IMR-90 (cell line): ENCODE measurements at places on chromosomes 1 and 21.

DNA sequence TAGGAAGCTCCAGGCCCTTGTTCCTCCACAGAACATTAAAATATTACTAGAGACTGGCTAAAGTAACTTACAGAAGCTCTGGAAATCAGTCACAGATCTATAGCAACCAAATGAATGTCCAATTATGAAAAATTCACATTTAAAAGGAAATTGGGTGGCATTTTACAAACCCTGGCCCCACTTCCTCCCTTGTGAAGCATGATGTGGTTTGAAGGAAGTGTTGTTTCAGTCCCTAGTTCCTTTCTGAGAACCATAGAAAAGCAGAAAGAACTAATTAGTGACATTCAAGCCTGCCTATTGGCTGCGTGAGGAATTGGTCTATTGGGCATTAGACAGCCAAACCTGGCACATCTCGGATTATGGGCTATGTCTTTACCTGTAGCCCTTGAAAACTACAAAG, 649.7 kb upstream of the NEGR1 start:
- no peak for DNase-seq

DNA sequence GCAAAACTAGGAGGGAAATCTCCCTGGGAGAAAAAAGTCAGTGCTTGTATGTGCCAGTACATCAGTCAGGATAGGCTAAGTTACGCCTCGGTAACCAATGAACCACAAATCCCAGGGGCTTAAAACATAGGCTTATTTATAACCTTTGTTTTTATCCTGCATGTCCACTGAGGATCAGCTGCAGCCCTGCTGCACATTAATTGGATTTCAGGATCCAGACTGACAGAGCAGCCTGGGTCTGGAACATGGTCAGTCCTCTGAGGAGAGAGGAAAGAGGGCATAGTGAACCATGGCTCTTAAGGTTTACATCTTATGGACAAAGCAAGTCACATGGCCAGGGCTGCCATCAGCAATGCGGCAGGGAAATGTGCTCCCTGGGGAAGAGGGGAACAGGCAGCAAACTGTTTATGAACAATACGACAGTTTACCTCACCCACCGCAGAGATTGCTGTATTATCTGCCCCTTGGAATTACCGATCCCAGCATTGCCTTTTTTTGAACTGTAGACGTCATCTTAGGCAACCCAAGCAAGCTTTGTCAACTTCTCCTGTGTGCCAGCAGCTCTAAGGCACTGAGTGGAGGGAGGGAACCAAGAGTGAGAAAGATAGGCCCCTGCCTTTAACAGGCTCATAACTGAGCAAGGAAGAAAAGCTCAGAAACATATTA, 9.1 kb upstream of the SPRR4 start:
- no peak for DNase-seq

DNA sequence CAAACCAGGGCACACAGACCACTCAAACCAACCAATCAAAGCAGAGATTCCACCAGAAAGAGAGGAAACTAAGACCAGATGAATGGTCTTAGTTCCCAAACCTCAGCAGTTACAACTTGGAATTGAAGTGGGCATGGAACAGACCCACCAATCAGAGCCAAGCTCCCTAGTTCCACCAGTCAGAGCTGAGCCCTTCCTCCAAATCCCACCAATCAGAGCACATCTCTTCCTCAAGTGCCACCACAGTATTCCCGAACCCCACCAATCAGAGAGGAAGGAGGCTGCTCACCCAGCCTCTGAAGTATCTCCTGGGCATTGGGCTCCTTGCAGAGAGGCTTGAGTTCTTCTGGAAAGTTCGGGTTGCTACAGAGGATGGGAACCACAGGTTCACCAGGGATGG, 1.4 kb downstream of the GUCA2A start:
- no peak for DNase-seq

DNA sequence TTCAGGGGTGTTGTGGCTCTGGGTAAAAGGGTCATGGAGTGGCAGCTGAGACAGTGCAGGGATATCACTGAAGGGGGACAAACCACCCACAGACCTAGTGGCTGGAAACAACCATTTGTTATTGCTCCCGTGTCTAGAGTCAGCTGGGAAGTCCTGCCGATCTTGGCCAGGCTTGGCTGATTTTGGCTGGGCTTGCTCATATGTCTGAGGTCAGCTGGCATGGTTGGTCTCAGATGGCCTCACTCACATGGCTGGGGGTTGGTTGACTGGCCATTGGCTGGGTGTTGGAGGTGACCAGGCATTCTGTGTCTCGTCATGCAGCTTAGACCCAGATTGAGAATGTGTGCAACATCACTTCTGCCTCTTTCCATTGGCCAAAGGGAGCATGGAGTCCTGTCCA, 203.8 kb upstream of the POU3F1 start:
- no peak for DNase-seq

- no peak for DNase-seq
These were observed 136.0 kb downstream of the SNX7 start for GRCh38 chr1:98797506-98797905.

DNA sequence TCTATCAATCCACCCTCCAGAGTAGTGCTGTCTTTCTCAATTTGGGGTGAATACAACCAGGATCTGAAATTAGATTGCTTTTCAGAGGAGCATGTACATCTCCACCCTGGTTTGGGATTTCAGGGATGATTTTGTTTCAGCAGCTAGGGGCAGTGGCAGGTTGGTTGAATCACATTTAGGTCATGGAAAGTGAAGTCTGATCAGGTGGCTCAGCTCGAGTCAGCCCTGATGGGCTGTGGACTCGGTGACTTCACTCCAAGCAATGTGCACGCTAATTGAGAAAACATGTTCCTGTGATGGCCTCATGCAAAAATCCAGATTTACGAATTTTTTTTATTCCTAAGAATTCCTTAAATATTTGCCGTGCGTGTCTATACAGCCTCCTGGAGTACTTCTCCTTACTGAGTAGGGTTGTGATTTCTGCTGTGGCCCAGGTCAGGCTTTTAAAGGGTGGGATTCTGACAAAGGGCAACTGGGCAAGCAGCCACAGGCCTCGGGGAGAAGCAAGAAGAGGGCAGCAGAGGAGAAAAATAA, 7.5 kb downstream of the NGF start:
- DNase-seq = peak; percentile 96

DNA sequence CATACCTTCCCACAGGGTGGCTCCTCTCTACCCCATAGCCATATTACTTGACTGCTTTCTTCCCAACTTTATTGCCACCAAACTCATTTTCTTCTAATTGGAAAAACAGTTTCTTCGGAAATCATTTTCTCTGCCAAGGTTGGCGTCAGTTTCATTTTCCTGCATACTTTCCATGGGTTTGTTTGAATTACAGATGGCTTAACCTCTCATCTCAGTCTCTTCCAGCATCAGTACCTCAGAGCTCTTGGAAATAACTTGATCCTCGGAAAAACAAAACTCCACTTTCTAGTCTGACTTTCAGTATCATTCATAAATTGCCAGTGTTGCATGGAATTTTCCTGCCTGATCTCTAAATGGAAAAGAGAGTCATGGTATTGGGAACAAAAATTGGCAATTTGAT, 20.3 kb upstream of the PRDM2 start:
- no peak for DNase-seq

- peak; percentile 57 for DNase-seq
These were observed 26.1 kb upstream of the ZNF697 start for GRCh38 chr1:119674111-119674526.

DNA sequence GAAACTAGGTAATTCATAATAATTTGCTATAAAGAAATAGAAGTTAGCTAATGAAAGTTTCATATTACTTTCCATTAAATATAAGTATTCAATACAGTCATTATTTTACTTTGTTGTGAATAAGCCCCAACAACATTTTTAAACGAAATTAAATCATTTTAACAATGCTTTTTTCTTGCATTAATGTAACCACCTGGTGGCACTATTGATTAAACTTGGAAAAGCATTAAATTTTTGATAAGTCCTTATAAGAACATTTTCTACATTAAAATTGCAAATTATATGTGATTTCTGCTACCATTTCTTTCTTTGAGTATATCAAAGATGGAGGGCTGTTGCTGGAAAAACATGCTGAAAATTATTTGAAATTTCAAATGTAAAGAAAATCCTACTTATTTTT, 918.8 kb upstream of the TMPRSS15 start:
- DNase-seq = no peak

DNA sequence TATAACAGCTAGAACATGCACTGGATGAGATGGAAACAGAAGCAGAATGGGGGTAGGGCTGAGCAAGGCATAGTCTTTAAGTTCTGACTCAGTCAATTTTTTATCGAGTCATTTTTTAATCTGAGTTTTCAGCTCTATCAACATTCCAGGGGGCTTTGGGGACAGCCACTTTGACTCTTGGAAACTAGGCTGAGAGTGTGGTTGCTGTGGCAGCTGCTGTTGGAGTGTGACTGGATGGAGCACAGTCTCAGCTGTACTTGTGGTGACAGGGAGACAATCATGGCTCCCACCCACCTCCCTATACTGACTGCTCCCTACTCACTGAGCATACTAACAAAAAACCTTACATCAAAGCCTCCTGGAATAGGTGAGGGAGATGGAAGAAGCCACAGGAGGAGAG, 25.0 kb downstream of the GJA5 start:
- DNase-seq = no peak

GRCh38 chr1:41404308-41404761, 43.1 kb downstream of the FOXO6 start:
- no peak for DNase-seq

DNA sequence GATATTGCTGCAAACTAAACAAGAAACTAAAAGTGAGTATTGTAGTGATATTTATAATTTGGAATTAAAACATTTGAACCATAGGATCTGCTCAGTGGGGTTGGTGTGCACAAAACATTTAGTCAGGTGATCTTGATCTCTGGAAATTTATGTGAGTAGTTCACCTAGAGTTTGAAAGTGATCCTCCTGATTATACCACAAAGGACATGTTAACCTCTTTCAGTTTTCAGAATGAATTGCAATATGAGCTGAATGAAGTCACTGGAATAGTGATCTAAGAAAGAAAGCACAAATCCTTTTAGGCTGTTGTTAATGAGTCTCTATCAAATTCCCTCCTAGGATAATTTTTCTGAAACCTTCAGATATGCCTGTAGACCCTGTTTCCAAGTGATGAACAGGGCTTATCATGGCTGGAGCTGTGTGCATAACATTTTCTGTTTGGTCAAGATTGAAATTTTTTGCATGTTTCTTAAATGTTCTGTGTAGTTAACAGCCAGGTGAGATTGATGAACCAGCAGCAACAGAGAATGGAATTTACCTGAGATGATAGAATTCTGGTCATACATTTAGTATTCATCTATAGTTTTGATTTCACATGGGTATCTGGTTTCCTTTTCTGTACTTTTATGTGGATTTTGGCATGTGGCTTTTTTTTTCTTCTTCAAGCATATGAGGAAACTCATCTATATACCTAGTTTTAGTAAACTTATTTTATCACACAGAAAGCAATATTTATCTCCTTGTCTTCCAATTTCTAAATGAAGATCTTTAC, 25.5 kb downstream of the CDC14A start:
- no peak for DNase-seq

- DNase-seq = no peak
These were observed 4.9 kb upstream of the TMEM61 start for GRCh38 chr1:54975356-54976108.

DNA sequence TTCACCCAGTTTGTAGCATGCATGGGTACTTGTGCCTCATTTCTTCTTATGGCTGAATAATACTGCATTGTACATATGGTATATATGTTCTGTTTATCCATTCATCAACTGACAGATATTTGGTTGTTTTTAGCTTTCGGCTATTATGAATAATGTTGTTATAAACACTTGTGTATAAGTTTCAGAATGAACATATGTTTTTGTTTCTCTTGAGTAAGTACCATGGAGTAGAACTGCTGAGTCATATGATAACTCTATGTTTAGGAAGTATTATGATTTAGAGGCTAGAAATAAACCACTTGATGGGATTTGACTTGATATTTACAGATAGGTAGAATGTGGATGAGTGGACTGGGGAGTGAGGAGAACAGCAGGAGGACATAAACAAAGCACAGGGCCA, 48.6 kb downstream of the WNT2B start:
- DNase-seq = peak; percentile 62

GRCh38 chr21:40640266-40640789, 206.6 kb downstream of the DSCAM start:
- no peak for DNase-seq

DNA sequence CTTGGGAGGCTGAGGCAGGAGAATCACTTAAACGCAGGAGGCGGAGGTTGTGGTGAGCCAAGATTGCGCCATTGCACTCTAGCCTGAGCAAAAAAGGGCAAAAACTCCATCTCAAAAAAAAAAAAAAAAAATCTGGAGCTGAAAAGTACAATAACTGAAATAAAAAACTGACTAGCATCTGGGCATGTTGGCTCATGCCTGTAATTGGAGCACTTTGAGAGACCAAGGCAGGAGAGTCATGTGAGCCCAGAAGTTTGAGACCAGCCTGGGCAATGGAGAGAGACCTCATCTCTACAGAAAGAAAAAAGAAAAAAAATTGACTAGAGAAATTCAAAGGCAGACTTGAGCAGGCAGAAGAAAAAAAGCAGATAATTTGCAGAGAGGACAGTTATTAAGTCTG, 18.1 kb downstream of the CLDN19 start:
- DNase-seq = no peak

- no peak for DNase-seq
These were observed 96.1 kb downstream of the KAZN start for GRCh38 chr1:14694589-14694988.
